ENCODE measurements at places on chromosomes 5 and 9. TPM values are rescaled to one million over a fixed set of nuclear protein-coding genes. Genes with fewer than 3 reads are reported as not detected.

- no peak for DNase-seq
Measured at GRCh38 chr9:128213746-128214497, 10.7 kb downstream of the DNM1 start.

The ROR2 gene
- 15.5 TPM for total RNA-seq

The FGF10 gene
- not detected for total RNA-seq

The PSD2 gene
- total RNA-seq: 0.10 TPM

GRCh38 chr9:98536542-98537173 is 172.1 kb downstream of the GABBR2 start:
- DNase-seq: peak; percentile 82

DNA sequence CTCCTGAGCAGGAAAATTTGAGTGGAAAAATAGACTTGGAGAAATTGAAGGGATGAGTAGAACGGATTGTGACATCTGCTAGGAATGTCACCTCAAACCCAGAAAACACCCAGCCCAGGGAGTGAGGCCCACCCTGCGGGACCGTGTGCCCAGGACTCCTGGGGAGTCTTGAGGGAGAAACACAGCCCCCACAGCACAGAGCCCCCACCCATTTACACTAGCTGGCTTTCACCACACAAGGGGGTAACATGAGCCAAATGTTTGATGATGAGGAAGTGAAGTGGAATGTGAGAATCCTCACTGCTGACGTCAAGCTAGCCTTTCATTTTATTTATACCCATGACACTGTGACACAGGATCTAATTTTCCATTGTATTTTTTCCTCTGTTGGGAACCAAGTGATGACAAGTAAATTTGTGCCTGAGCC is 42.8 kb upstream of the PDE8B start:
- DNase-seq: no peak

The ZNF883 gene
- 44.4 TPM for total RNA-seq
